ENCODE measurements at places on chromosomes 2 and 18. TPM values are rescaled to one million over a fixed set of nuclear protein-coding genes. Genes with fewer than 3 reads are reported as not detected.

The ALPP gene
- not detected for total RNA-seq

The SPATA3 gene
- total RNA-seq, result not detected

The POMC gene
- total RNA-seq, result 4.0 TPM

The ARHGAP25 gene
- 0.30 TPM for total RNA-seq

The SLC5A7 gene
- total RNA-seq, result not detected

The SETBP1 gene
- 0.67 TPM for total RNA-seq

The CFAP65 gene
- not detected for total RNA-seq

The NTSR2 gene
- not detected for total RNA-seq

The C2orf69 gene
- 9.8 TPM for total RNA-seq

The SCYGR4 gene
- total RNA-seq, result not detected

The FN1 gene
- total RNA-seq, result 4,893 TPM

The GKN2 gene
- total RNA-seq, result not detected

The C2orf81 gene
- 3.7 TPM for total RNA-seq

The TXNDC2 gene
- not detected for total RNA-seq

Data from bronchus fibroblast of lung (primary cell).